CD4-positive, alpha-beta T cell treated with Interleukin-2 at 100 ng/mL for 4 hours (primary cell): ENCODE measurements at places on chromosomes 13 and 19.
A peak's percentile ranks its signal among the peaks of the same experiment; 100 is the strongest.

DNA sequence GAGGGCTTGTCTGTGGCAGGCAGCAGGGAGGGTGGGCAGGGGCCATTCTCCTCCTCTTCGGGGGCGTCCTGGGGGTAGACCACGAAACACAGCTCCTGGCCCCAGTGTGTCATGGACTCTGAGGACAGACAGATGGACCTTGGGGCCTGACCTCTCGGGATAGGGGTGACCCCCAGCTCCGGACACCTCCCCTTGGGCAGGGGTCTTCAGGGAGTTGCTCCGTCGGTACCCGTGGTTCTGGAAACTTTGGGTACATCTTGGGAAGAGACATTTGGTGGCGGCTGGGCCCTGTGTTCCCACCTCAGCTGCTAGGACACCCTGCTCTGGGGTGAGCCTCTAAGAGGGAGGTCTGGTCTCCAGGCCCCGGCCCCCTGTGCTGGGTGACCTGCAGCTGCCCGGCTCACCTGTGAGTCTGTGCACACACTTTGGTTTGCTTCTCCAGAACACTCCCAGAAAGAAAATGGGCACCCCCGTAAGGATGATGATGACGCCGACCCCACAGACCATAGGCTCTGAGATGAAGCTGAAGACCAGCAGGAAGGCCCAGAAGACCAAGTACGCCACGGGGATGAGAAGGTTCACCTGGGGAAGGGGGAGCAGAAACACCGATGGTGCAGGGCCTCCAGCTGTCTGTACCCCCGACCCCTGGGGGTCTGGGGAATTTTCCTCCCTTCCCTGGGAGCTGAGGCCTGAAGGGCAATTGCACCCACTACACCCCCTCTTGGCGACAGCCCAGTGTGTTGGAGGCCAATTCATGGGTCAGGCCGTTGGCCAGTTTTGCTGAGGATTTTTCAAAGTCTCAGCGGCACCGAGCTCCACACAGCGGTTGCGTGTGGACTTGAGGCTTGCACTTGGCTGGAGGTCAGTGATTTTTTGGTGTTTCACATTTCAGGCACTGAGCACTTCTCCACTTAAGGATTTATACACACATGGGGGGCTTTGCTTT is 15.0 kb downstream of the LRP3 start:
- DNase-seq, result no peak

DNA sequence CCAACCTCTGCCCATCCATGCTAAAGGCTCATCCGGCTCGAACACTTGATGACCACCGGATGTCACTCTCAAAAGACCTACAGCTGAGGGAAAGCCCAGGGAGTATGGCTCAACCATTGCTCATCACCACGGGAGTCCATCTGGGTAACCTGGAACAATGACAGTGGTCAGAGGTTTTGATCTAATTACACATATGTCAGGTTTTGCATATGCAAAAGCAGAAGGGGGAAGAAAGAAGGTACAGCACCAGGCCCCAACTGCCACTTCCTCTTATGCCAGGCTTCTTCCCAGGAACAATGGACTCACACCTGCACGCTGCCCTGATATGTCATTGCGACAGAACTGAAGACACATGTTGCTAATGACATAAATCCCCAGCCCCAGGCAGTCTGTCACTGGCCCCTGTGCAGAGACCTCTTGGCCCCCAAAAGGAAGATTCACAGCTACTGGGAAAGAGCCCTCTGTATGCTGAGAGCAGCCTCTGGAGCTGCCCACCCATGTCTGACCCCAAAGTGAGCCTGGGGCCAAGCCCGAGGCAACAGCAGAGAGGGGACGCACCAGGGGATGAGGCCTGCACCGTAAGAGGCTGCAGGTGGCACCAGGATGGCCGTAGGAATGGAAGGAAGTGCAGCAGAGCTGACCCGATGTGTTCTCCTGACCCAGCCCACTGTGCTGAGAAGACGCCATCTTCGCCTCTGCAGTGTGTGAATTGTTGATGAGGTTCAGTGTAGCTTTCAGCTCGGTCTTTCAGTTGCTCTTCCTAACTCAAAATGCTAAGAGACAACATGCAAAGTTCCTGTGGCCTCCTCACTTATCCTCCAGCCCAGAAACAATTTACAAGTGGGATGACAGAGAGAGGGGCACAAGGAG is 26.3 kb downstream of the EPS15L1 start:
- DNase-seq, result no peak

DNA sequence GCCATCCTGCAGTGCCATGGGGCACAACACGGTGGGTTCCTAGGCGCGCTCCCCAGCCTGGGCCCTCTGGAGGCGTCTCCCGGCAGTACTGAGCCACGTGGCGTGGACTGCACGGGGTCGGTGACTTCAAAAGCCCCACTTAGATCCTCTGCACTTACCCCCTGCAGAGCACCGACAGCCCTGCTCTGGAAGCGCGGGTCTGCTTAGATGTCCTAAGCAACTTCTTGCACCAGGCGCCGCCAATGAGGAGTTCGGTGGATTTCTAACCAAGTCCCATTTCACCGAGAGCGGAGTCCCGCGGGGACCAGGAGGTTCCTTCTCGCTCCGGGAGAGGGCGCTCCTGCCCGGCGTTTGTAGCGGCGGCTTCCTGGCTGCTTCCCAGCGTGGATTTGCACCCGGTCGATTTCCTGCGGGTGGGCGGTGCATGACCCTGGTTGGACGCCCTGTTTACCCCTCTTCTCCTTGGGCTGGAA is 25.2 kb upstream of the ZNF845 start:
- DNase-seq, result no peak

- DNase-seq, result no peak
Observed at GRCh38 chr19:54906819-54907218, 871 bp downstream of the NCR1 start.

- no peak for DNase-seq
Observed at GRCh38 chr13:60514891-60515290, 117.9 kb downstream of the TDRD3 start.

DNA sequence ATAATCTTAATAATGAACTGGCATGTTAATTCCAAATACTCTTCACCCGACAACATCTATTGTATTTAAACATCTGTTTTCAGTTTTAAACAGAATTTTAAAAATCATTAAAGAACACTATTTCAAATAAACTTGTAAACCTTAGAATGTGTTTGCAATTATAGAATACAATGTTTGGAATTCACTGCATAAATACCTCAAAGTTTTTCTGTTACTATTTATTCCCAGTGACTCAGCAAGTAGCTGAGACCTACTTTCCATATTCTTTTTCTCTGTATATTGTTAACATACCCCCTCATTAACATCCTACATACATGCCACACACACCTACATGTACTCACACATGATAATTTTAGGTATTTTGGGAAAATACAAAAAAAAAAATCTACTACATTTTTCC is 1134.3 kb downstream of the SLITRK1 start:
- DNase-seq, result no peak

DNA sequence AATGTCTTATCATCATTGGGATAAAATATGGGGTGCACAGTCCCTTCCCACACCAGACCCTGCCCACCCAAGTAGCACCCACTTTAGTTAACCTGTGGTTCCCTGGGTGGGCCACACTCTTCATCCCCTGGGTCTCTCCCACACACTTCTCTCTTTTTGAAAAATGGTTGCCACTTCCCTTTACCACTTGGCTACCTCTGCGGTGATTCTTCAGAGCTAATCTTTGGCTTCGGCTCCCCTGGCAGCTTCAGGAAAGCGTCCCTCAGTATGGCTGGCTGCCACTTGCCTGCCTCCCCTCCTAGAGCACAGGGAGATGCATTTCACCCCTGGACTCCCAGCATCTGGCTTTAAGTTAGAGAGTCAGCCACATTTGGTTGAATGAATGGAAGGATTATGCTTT is 18.2 kb downstream of the CCNA1 start:
- no peak for DNase-seq

- DNase-seq, result no peak
Observed at GRCh38 chr13:106660746-106661625, 93.0 kb upstream of the ARGLU1 start.

GRCh38 chr19:12720851-12721655 is 2.7 kb downstream of the TNPO2 start:
- DNase-seq, result no peak

- no peak for DNase-seq
Observed at GRCh38 chr13:98751367-98751782, 1.1 kb downstream of the SLC15A1 start.

GRCh38 chr19:10086591-10087192 is 575 bp downstream of the SHFL start:
- DNase-seq, result peak; percentile 30

DNA sequence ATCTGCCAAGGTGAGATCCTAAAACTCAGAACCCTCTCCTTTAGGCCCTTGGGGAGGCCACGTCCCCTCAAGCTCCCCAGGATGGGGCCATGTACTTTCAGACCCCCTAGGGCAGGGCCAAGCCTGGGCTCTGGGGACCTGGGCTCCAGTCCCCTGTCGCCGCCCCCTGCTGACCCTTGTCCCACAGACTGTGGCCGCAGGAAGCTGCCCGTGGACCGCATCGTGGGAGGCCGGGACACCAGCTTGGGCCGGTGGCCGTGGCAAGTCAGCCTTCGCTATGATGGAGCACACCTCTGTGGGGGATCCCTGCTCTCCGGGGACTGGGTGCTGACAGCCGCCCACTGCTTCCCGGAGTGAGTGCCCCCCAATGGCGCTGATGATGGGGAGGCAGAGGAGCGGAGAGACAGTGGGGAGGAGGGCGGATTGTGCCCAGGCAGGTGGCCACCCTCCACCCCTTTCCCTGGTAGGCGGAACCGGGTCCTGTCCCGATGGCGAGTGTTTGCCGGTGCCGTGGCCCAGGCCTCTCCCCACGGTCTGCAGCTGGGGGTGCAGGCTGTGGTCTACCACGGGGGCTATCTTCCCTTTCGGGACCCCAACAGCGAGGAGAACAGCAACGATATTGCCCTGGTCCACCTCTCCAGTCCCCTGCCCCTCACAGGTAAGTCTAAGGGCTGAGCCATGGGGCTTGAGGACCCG is 18.8 kb downstream of the HPN start:
- DNase-seq, result no peak

DNA sequence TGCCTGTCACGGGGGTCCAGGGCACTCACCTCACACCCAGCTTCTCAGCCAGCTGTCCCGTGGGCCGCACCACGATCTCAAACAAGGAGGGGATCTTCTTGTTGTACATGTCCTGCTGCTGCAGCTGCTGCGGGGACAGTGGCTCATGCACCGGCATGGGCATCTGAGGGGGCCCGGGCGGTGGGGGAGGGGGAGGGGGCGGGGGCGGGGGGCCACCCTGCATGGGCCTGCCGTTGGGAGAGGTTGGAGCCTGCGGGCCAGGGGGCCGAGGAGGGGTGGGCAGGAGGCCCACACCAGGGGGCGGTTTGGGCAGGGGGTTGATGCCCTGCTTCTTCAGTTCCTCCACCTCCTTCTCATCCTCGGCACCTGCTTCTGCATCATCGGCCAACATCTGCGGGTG is 23.9 kb upstream of the TMEM160 start:
- DNase-seq, result no peak

DNA sequence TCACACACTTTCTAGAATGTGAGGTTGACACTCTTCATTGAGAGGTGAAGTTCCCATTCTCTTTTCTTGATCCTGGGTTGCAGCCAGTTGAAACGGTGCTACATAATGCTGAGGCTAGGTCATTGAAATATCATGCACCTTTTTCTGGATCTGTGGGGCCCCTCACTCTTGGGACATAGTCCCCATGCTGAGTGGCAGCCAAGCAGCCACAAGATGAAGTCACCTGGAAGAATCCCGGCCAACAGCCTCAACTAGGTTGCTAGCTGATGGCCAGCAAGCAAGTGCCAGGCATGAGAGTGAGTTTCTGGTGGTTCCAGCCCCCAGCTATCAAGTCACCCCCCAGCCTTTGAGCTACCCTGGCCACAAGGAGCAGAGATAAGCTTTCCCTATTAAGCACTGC is 148.5 kb upstream of the TSHZ3 start:
- no peak for DNase-seq

DNA sequence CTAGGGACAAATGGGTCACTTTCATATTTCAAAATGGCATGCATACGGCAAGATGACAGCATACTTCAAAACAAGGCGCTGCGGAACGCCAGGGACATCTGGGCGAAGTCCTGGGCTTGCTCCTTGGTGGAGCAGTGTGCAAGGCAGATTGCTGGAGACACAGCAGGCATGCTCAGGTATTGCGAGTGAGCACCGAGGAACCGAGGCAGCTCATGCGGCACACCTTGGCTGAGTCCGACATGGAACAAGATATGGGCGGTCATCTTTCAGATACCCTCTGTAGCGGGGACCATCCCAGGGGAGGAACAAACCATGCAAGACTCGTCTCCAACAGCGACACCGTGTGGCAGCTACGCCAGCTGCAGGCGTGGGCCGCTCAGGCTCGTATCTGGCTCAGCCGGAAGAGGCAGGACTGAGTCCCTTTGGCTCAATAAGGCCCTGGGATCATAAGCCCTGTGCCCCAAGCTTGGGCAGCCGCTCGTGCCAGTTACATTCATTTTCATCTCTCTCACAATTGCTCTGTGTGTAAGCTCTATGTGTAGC is 112.4 kb downstream of the NUFIP1 start:
- no peak for DNase-seq

DNA sequence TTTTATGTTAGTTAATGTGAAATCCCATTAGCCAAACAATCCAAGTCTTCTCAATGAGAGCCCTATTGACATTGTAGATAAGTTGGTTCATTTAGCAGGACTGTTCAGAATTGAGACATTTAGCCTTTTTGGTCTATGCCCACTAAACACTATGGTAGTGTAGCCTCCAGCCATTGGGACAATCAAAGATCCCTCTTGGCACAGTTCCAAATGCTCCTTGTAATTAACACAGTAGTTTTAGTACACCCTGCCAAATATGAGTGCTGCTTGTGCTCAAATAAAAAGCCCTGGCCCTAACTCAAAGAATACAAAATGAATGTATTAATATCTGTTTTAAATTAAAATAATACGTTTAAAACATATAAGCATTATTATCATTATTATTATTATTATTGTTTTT is 15.4 kb upstream of the FAM216B start:
- DNase-seq, result no peak

- no peak for DNase-seq
Observed at GRCh38 chr13:33884531-33885220, 66.7 kb downstream of the RFC3 start.

GRCh38 chr13:23778002-23778652 is 111.1 kb downstream of the MIPEP start:
- no peak for DNase-seq

DNA sequence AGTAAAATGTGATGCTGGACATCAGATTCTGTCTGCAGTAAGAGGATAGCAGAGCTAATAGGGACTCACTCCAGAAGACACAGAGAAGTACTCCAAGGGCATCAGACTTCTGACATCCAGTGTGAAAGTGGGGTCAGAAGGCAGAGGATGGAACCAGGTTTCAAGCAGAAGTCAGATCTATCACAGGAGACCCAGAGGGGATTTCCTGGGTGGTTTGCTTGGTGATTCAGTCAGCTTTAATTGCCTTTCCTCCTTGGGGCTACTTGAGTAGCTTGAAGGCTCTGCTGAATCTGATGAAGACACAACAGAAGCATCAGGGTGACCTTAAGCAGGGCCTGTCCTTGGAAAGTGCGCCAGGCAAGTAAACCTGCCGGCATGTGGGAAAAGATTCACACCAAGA is 300.6 kb downstream of the COG6 start:
- DNase-seq, result peak; percentile 48

GRCh38 chr13:48563626-48564025 is 30.7 kb upstream of the RCBTB2 start:
- no peak for DNase-seq

- DNase-seq, result peak; percentile 2
Observed at GRCh38 chr19:8004723-8005513, 523 bp downstream of the ELAVL1 start.
